D721Med (cell line): ENCODE measurements at places on chromosomes 4 and X.

DNA sequence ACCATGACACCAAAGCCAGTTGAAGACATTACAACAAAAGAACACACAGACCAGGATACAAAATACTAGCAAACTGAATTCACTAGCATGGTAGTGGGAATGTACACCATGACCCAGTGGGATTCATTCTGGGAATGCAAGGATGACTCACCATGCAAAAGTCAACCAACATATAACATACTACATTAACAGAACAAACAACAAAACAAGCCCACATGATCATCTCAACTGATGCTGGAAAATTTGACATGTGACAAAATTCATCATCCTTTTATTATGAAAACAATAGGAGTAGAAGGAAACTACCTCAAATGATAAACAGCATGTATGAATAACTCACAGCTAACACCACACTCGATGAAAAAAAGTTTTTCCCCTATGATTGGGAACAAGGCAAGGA, 190.2 kb downstream of the DCLK2 start:
- DNase-seq: no peak

DNA sequence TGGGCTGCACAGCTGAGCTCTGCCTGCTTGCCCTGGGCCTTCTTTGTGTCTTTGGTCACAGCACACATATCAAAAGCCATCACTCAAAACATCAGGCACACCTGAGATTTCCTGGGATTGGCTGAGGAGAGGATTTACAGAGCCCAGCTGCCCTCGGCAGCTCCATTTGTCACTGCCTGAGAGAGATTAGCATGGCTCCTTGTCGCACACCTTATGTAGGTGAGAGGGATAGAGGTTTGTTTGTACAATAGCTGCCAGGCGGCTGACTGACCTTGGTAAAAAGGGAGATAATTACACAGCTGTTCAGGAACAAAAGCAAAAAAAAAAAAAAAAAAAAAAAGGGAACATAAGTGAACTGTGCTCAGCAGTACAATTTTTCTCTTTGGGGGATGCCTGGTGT, 63.2 kb downstream of the MGST2 start:
- no peak for DNase-seq

- DNase-seq: no peak
These were observed 531 bp downstream of the RUFY3 start for GRCh38 chr4:70722199-70722791.

DNA sequence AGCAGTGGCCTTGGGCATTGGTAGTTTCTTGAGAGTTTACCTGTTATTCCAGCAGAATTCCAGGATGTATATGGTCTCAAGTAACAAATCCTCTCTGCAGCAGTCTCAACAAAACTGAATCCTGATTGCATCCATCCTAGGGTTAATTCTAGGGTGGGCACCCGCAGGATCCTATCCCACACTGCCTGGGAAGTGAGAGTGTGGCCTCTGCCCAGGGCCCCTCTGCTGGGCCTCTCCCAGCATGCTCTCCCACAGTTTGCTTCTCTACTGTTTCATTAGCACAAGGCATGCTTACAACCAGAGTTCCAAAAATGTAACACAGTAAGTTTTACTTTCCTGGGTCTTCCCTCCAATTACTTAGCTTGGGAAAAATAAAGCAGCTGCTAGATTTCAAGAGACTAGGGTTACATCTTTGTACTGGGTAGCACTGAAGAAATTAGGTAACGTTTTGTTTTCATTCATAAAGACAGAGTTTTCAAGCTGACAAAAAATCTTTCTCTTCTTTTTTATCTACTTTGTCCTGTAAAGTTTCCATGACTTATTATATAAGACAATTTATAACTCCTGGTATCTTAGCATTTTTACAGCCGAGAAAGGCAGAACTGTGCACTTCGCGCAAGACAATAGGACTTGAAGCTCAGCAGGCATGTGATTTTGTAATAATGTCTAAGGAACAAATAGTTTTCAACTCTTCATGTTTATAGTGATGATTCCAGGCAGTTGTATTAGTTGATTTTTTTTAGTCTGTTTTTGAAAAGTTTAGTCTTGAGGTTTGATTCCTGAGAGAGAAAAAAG, 131.2 kb upstream of the PCDH18 start:
- no peak for DNase-seq

DNA sequence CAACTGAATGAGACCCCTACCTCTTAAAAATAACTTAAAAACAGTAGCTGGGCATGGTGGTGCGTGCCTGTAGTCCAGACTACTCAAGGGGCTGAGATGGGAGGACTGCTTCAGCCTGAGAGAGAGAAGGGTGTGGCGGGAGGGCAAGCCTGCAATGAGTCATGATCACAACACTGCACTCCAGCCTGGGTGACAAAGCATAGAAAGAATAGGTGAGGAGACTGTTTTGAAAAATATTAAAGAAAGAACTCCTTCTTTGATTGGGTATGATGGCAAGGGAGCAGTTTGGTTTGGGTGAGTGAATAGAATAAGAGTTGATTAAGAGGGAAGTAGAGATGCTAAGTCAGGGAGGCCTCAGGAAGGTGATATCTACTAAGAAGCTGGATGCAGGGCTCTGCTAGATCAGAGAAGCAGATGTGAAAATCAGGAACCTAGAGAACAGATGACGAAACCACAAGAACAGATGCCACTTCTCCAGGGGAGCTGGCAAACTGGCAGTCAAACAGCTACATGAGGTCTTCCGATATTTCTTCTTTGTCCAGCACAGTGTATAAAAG, 318.6 kb downstream of the OPHN1 start:
- DNase-seq: no peak

- DNase-seq: no peak
These were observed 2.5 kb upstream of the DUSP9 start for GRCh38 chrX:153644356-153645125.

- no peak for DNase-seq
These were observed 189.6 kb downstream of the BCOR start for GRCh38 chrX:39907964-39908661.

DNA sequence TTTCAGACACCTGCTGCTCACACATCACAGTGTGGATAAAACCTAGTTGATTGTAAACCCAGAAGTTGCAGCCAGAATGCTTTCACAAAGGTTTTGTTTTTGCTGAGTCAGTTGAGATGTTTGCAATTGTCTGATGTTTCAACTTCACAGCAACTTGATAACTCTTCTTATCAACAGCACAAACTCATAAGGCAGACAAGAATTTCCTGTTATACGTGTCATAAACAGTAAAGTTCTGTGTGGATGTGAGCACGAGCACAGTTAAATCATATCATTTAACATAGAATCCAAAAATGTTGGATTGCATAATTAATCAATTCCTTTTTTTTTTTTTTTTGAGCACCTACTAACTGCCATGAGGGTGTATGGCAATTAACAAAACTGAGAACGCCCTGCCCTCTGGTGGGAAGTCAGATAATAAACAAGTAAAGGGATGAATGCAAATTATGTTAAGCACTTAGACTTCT, 512.2 kb downstream of the PDHA2 start:
- DNase-seq: no peak

GRCh38 chrX:69018416-69019072, 146.7 kb downstream of the PJA1 start:
- DNase-seq: no peak

- DNase-seq: no peak
These were observed 13.6 kb downstream of the HTRA3 start for GRCh38 chr4:8283161-8283560.

DNA sequence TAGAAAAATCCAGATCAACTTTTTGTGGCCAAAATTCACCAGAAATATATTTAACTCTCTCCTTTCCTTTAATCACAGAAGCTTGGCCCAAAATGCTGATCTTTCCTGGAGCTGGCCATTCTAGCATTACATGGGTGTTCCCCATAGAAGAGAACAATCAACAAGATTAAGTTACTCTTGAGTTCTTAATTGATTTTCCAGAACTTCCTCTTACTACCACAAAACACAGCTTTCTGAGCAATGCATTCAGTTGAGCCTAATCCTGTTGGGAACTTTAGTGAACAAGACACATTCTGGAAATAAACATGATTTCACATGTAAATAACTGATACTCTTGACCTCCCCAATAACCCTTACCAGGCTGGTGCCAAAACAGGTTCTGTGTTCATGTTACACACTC, 45.4 kb upstream of the STIM2 start:
- DNase-seq: no peak

- DNase-seq: no peak
These were observed 34.6 kb upstream of the DCAF8L2 start for GRCh38 chrX:27555514-27555913.

DNA sequence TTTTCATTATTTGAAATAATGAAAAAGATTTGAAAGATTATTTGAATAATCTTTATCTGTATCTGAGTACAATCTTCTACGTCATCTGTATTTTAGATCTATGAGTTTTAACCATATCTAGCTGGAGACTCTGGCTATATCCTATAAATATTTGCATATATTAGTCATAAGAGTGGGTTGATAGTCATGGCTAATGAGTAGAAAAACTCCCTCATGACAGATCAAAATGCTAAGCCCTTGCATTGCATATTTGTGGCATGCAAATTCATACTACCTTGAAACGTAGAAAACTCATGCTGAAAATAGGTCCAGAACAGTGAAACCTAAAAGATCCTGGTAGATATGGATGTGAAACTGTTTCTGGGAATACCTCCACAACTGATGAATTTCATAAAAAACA, 291.3 kb downstream of the GALNTL6 start:
- DNase-seq: no peak

DNA sequence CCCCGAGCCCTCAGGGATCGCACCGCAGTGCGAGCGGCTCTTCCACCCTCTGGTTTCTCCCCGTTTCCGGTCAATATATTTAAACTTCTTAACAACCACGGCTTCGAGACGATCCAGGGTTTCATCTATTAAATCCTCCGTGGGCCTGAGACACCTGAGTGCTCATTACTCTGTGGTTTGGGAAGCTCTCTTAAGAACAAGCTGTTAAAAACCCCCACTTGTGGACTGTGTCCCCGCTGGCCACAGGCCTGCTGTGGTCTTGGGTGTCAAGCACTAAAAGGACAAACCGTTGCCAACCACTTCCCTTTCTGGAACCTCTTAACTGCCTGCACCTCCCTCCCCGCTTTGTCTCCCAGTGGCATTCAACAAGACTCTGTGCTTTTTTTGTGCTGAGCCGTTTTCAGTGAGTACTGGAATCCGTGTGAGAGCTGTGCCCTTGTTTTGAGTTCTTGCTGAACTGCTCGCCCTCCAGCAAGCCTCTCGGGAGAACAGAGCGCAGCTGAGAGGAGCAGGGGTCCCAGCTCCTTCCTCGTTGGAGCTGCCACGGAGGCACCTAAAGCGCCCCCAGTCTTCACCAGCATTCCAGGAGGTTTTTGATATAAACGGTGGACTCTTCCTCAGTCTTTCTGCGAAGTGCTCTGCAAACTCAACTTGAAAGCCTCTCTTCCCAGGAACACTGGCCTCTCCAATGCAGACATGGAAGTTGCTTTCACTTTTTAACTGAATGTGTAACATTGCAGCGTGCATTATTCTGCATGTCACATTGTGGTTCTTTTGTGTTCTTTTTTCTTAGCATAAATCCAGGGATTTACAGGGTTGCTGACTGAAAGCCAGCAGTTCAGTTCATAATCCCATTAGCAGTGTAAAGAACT, 691 bp upstream of the IGFBP7 start:
- DNase-seq: peak; percentile 23

- DNase-seq: no peak
These were observed 121.6 kb upstream of the CBR4 start for GRCh38 chr4:169131556-169132208.

- DNase-seq: no peak
These were observed 15.7 kb downstream of the ARMCX6 start for GRCh38 chrX:101602077-101602476.

DNA sequence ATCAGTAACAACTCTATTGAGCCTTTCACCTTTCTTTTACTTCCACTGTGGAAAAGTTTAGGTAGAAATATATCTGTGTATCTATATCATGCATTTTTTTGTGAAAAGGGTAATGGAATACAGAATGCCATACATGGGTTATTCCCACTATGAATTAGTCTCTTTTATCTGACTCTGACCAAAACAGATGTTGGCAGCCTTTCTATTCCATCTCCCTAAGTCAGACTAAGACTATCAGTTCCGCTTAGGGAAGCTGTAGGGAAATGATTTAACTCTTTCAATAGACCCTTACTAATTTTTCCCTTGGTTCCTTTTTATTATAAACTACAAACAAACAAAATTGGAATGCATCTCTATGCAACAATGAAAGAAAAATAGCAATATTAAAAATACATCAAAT, 92.3 kb upstream of the LEF1 start:
- DNase-seq: no peak

DNA sequence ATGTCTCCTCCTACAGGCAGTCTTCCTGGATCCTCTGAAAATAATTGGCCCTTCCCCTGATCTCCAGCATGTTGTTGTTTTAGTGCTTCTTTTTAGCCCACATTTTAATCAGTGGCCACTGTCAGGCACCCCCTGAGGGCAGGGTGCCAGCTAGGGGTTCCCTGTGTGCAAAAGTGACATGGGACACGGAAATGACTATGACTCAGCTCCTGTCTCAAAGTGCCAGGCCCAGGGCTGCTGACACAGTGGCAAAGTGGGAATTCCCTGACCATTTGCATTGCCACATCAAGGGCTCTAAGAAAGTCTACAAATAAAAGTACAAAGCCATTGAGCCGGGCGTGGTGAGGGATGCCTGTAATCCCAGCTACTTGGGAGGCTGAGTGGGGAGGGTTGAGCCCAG, 24.8 kb downstream of the HMX1 start:
- no peak for DNase-seq

GRCh38 chr4:148110169-148110568, 332.0 kb downstream of the NR3C2 start:
- DNase-seq: no peak

DNA sequence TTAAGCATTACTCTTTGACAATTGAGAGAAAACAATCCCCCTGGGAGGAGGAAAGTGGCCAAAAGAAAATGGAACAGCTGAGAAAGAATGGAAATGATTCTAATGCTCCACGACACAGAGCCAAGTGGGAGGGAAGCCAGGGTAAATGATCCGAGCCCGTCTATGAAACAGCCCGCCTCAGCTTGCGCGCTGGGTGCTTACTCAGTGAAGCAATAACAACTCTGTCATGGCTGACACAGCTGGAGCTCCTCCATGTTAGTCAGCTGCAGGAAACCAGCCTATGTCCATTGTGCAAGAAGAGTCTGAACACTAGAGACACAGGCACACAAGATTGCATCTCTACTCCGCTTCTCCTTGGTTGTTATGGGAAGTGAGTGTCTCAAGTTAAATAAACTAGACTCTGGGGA, 19.3 kb downstream of the NOA1 start:
- DNase-seq: no peak

GRCh38 chrX:124433186-124433585, 86.8 kb downstream of the SH2D1A start:
- DNase-seq: no peak

- DNase-seq: no peak
These were observed 57.8 kb upstream of the XAGE1B start for GRCh38 chrX:52574416-52575275.

DNA sequence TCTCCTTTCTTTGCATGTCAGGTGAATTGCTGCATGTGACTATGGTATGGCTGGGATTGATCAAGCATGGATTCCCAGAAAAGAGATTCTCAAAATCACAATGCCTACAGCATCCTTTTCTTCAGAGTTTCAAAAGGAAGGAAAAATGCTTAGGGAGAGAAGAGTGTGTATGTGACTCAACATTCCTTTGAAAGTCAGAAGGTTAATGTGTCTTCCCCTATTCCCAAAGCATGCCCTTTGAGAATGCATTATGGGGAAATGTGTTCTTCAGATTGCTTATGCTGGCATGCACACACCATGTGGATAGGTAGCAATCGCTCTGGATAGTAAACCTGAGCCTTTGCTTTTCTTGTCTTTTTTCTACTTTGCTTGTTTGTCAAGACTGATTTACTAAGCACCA, 78.5 kb downstream of the ELOVL6 start:
- DNase-seq: no peak

GRCh38 chr4:94127707-94128328, 79.8 kb upstream of the SMARCAD1 start:
- no peak for DNase-seq
